NCI-H146 (cell line): ENCODE measurements at places on chromosomes 2 and 18.

- DNase-seq = no peak
These were observed 69.4 kb downstream of the TXNL1 start for GRCh38 chr18:56568986-56569385.

DNA sequence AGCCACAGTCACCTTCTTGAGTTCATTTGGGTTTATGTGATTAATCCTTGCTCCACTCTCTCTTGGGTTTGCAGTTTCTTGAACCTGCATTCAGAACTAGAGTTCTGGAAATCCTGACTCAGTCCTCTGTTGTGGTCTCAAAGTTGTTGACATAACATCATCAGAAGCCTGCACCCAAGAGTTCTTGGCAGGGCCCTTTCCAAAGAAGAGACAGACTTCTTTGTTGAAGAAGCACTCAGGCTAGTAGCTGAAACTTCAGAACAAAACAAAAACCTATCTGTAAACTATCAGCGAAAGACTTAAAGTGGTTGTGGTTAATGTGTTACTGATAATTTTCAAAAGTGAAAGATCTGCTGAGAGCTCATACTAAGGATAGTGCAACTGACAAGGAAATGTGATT is 120.8 kb downstream of the FAM168B start:
- DNase-seq = no peak

GRCh38 chr2:57728691-57729090 is 317.9 kb upstream of the VRK2 start:
- no peak for DNase-seq

DNA sequence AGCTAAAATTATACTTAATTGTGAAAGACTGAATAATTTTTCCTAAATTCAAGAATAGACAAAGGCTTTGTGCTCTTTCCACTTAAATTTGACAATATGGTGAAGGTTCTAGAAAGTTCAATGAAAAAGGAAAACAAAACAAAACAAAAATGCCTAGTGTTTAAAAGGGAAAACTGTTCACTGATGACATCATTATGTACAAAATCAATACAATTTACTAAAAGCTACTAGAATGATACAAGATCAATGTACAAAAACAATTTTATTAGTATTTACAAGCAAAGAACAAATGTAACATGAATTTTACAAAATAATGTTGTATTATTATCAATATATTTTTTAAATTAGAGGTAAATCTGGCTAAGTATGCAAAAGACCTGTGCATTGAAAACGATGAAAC is 499.1 kb upstream of the FSIP2 start:
- no peak for DNase-seq

DNA sequence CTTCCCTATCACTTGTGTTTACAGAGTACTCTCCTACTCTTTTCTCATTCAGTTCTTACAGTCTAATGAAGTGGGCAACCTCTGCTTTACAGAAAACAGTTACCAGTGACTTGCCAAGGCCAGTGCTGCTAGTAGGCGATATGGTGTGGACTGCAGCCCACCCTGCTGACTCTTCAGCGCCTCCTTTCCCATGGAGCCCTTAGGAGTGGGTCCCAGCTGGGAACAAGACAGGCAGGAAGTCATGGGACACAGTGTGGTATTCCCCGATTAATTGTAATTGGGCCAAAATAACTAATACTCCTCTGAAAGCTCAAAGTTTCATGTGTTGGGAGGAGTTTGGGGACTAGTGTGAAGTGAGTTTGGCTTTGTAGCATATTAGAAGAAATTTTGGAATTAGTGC is 120.1 kb upstream of the EML6 start:
- DNase-seq = no peak

DNA sequence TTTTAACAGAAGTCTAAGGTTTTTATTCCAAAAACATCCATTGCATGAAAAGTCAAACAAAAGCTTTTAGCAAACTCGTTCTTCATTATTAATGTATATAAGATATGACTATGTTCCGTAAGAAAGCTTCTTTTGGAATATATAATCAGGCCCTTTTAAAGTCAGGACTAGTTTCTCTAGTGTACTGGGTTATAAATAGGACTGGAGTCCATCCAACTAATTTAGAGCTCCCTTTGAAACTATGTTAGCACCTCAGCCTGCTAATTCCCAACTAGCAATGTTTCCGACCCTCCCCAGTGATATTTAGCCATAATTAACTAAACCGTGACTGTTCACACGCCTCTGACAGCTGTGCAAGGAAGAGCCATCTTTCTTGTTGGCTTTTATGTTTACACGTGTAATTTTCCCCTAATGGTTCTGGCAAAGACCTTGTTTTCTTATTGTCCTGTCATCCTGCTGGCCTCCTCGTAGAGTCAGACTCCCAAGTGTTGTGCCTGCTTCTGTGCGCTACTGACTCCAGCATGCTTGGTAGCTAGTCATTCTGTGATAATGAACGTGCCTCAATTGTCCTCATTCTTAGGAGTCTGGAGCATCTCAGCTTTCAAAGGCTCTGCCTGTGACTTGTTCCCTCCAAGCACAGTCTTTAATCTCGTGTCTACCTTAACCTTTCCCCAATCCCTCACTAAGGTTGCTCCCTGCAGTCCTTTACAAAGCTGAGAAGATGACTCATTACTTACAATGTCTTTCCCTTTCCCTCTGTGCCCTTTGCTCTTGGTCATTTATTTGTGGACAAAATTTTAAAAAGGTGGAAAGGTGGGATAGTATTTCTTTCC is 172.2 kb upstream of the RASGRP3 start:
- DNase-seq = peak; percentile 52

DNA sequence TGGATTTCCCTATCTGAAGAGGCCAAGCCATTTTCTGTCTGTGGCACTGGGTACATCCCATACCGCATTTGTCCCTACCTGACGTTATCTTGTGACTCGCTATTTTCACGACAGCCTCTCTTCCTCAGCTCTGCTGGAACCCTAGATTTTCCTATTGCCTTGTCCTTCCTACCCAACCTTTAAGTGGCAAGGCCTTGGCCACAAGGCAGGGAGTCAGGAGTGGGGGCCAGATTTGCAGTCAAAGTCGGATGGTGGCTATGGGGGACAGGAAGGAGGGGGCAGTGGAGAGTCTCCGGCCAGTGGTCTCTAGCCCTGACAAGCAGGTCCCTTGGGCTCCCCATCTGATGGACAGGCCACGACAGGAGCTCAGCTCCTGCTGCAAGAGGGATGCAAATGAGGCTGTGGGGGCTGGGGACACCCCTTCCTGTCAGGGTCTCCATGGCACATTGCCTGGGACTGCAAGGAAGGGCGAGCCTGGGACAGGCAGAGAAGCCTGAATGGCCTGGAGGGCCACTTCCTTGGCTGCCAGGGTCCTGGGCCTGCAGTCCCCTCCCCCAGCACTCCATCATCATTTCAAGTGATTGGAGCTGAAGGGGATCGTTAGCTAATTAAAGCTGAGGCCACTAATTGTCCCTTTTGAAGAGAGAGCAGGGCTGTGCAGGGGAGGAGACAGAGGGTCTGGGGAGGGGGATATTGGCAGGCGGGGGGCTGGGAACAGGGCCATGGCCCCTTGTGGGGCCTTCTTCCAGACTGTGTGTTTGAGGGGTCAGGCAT is 6.3 kb upstream of the ECEL1 start:
- no peak for DNase-seq

- DNase-seq = peak; percentile 87
These were observed 514.9 kb downstream of the PTPRM start for GRCh38 chr18:8081872-8082553.

DNA sequence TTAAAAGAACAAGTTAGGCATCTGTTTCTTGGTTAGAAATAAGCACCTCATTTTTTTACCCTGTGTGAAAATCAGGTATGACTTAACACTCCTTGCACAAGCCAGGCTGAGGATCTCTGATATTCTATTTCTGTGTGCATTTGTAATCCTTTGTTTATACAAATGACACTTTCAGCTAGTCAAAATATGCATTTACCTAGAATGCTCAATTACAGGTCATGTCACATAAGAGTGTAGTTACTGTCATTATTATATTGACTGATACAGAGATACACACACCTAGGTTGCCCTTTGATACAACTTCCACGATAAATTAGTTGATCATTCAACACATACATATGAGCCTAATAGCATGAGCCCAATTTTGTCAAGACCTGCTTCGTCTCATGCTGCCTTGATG is 144.3 kb downstream of the CHST9 start:
- no peak for DNase-seq

DNA sequence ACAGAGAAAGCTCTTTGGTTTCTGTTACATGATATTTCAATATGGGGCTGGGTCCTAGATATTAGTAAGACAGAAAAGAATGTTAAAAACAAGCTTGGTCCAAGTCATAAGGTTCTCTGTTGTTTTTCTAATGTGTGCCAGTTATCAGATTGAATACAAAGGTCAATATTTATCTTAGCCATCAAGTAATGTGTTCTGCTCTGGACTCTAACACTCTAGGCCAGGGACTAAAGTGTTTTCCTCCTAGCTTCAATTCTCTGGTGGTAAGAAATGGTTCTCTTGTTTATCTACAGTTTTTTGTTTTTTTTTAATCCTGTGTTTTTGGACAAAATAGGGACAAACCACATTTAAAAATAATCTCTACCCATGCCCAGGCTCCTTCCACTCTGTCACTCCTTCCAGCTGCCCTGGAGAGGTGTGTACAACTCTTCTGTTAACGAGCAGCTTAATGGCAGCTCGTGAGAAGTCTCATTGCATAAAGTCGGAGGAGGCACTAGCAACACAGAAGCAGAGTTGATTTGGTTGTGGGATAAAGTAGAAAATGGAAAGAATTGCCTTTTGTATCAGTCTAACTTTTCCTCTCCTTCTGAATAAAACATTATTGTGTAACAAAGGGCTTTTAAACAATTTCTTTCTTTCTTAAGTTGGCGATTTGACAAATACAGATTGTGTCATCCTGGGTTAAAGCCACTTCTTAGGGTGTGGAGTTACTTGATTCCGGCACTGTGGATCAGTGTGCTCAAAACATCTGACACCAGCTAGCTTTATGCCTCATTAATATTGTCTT is 8.0 kb upstream of the SESTD1 start:
- DNase-seq = peak; percentile 48

- DNase-seq = peak; percentile 44
These were observed 480.8 kb upstream of the KLHL29 start for GRCh38 chr2:22904126-22904684.

DNA sequence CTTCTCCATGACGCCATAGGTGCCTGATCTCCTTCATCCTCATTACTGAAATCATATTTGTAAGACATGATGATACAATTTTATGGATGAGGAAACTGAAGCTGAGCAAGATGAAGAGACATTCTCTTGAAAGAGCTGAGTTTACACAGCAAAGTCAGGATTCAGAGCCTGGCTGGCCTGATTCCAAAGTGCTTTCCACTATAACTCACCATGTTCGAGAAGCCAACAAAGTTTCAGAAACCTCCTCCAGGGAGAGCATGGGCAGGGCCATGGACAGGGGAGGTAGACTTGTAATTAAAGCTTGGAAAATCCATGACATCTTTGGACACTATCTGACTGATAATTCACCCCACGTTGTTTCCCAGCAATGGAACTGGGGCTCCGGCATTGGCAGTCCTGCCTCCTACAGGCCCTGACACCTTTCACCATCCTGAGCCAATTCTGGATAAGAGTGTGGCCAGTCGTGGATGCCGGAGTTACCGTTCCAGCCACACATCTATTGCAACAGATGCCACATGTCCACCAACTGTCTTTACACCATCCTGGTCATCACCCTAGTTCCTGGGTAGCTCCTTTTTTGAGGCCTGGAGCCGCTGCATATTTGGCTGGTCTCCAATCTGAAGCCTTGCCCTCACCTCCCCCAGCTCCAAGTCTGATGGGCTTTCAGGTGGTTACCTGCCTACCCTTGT is 85.0 kb upstream of the PPP1CB start:
- DNase-seq = no peak
